ENCODE measurements at places on chromosomes 3 and 15.

- no peak for DNase-seq
Measured at GRCh38 chr3:11385326-11385725, 113.1 kb downstream of the ATG7 start.

GRCh38 chr3:191120447-191121298 lies 78.4 kb upstream of the OSTN start:
- no peak for DNase-seq

GRCh38 chr15:89646416-89647141 lies 8.7 kb downstream of the KIF7 start:
- no peak for DNase-seq

DNA sequence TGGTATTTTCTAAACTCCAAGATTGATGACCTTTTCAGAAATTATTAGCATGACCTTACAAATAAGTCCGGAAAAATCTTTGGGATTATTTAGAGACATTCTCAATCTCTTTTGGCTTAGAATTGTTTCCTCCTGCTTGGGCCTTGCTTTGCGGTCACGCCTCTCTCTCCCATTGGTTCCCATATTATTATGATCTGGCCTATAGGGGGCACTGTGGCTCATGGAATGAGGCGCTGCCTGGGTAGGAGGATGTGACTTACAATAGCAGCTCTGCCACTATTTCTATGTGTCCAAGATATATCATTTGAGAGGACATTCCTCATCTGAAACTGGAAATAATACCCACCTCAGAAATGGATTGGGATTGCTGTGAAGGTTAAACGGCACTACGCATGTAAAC lies 464.9 kb downstream of the MFSD1 start:
- no peak for DNase-seq

GRCh38 chr3:142489572-142490323 lies 41.9 kb upstream of the XRN1 start:
- no peak for DNase-seq

DNA sequence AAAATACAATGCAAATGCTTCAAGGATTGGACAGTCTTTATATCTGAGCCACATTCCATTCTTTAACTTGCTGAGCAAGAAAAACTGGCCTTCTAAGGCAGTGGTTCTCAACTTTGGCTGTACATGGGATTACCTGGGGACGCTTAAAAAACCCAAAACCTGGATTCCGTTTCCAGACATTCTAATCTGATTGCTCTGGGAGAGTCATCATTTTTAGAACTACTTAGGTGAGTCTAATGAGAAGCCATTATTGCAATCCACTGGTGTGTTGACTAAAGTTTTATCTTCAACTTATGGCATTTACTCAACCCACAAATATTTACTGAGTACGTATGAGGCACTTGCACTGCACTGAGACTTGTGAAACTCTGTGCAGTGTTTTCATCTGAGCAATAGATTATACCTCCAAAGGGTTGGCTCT lies 195.7 kb upstream of the ATP11B start:
- no peak for DNase-seq
